ENCODE measurements at places on chromosomes 1 and 21.

DNA sequence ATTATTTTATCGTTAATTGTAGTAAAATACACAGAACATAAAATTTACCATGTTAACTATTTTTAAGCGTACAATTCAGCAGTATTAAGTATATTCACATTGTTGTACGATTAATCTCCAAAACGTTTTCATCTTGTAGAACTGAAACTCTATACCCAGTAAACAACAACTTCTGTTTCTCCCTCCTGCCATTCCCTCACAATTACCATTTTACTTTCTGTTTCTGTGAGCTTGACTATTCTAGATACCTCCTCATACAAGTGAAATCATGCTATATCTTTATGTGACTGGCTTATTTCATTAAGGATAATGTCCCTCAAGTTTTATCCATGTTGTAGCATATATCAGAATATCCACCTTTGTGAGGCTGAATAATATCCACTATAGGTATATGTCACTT is 156.8 kb downstream of the ST6GALNAC3 start:
- no peak for DNase-seq

GRCh38 chr1:162070094-162070748 is 730 bp downstream of the NOS1AP start:
- no peak for DNase-seq

DNA sequence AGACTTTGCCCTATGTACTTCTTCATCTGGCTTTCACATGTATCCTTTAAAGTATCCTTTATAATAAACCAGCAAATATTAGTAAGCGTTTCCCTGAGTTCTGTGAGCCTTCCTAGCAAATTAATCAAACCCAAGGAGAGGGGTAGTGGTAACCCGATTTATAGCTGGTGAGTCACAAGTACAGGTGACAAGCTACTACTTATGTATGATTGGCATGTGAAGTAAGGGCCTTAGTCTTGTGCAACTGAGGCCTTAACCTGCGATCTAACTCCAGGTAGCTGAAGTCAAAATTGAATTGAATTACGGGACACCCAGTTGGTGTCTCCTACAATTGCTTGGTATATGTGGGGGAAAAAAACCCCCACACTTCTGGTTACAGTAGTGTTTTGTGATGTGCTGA is 26.0 kb downstream of the SLC16A1 start:
- DNase-seq: no peak

- no peak for DNase-seq
Measured at GRCh38 chr1:22530715-22531114, 32.6 kb upstream of the EPHA8 start.

DNA sequence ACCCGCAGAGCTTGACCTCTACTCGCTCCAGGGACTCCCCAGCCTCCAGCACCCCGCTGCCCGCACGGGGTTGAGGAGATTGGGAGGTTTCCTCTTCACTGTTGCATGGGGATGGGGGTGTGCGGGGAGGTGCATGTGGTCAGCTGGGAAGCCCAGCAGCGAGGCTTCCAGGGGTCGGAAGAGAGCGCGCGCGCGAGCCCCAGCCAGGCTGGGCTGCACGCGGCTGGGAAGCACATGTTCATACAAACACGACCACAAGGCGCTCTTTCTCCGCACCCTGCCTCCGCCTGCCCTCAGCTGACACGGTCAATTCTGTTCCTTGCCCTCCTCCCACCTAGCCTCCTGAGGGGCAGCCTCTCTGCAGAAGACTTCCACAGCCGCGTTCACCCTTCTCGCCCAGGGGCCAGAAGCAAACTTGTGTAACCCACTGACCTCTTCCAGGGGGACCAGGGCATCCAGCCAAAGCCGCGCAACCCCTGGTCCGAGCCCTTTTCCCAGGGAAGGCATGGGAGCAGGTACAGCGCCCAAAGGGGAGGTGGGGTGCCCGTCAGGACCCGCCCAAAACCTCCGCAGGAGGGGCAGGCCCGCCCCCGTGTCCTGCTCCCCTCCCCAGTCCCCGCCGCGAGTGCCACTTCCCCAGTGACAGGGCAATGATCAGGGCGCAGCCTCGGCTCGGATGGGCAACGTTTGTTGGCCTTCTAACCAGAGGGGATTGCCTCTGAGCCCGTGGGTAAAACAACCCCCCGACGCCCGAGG is 1.3 kb downstream of the COL24A1 start:
- DNase-seq: no peak
